A549 treated with GW870086 at 1 μM for 4 hours (cell line): ENCODE measurements at places on chromosomes 6 and 20. TPM values are rescaled to one million over a fixed set of nuclear protein-coding genes. Genes with fewer than 3 reads are reported as not detected.

Gene CDK5RAP1
- total RNA-seq, result 30.5 to 34.6 TPM (median 32.3 TPM) in 5 replicates

Gene AHCY
- 302 to 333 TPM (median 329 TPM) in 5 replicates for total RNA-seq

Gene TP53TG5
- total RNA-seq, result not detected in 5 replicates

Gene HTR1E
- total RNA-seq, result not detected in 5 replicates

Gene CLIC5
- 0.10 TPM in 1 of 5 replicates, not detected in the others for total RNA-seq

Gene NRSN1
- not detected in 5 replicates for total RNA-seq

Gene SLC22A3
- total RNA-seq, result 40.2 to 51.2 TPM (median 47.9 TPM) in 5 replicates

Gene DEFB121
- total RNA-seq, result not detected in 5 replicates

Gene JPH2
- total RNA-seq, result 3.0 to 3.7 TPM (median 3.2 TPM) in 5 replicates

Gene FLRT3
- 1.1 to 1.6 TPM (median 1.3 TPM) in 5 replicates for total RNA-seq

Gene MAP3K5
- 2.0 to 2.7 TPM (median 2.5 TPM) in 5 replicates for total RNA-seq

Gene MATN4
- 0.14 to 0.22 TPM (median 0.17 TPM) in 4 of 5 replicates, not detected in the other for total RNA-seq

Gene COL9A3
- 0.33 to 0.73 TPM (median 0.55 TPM) in 5 replicates for total RNA-seq
